Inflammatory macrophage treated with lipopolysaccharide for 1 hour (primary cell): ENCODE measurements at places on chromosomes 12 and 14.
A peak's percentile ranks its signal among the peaks of the same experiment; 100 is the strongest.

GRCh38 chr12:54136844-54137580, 51.8 kb downstream of the SMUG1 start:
- DNase-seq, result no peak

- no peak for DNase-seq
Measured at GRCh38 chr12:76290963-76291859, 57.0 kb downstream of the BBS10 start.

- no peak for DNase-seq
Measured at GRCh38 chr12:56115329-56115728, 1.1 kb upstream of the RPL41 start.

DNA sequence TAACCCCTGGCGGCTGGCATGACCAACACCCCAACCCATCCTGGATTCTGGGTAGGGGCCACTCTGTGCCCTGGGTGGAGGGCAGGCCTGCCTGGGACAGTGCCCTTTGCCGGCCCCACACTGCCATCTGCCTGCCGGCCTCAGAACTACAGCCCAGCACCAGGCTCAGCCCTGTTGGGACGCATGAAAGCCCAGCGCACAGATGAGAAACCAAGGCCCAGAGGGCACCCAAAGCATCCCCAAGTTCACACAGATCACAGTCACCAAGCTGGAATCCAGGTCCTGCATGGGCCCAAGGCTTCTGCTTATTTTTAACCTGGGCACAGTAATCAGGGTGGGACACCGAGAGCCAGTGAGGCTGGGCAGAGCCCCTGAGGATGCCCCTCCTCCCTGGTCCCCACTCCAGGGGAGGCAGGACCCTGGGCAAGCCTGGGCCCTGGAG, 26.2 kb downstream of the RFLNA start:
- peak; percentile 22 for DNase-seq

DNA sequence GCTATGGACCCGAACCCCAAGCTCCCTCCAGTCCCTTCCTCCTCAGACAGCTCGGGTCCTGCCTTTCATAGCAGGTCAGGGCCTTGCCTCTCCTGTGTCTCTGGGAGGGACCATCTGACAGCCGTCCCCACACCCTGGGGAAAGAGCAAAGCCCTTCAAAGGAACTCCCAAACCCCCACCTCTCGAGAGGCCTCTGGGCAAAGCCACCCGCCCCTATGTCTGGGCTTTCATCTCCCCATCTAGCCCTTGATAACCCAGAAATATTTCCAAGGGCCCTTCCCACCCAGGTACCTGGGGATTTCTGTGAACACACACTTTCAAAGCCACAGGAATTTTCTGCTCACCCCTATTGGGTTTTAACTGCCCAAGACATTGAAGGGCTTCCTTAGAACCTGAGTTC, 32.1 kb downstream of the SNRNP35 start:
- DNase-seq, result no peak

DNA sequence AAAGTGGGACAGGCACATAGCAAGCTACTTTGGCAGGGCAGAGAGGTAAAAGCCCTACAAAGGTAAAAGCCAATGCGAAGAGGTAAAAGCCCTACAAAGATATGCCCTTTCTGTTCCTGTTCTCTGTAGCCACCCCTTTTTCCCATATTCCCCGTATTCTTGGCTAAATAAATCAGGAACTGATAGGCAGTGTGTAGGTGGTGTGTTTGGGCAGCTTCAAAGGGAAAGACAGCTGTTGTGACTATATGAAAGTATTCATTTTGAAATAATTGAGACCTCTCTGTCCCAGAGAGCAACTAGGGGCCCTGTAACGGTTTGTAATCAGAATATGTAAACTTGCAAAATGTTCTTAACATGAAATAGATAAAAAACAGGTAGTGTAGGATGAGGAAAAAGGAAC, 11.3 kb upstream of the SLC41A2 start:
- DNase-seq, result peak; percentile 30

GRCh38 chr12:60052483-60052882, 456.7 kb downstream of the SLC16A7 start:
- DNase-seq, result no peak

GRCh38 chr14:99968191-99968920, 96.9 kb upstream of the EVL start:
- DNase-seq, result no peak

GRCh38 chr12:116582610-116583009, 23.4 kb downstream of the MAP1LC3B2 start:
- no peak for DNase-seq

DNA sequence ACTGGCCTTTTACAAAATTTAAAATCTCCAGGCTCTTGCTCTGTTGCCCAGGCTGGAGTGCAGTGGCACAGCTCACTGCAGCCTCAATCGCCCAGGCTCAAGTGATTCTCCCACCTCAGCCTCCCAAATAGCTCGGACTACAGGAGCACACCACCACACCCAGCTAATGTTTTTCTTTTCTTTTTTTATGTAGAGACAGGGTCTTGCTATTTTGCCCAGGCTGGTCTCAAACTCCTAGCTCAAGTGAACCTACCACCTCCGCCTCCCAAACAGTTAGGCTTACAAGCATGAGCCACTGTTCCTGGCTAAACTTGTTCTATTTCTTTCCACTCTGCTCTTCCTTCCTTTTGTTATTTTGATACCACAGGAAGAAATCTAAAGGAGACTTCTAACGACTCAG, 15.2 kb downstream of the SYNJ2BP start:
- no peak for DNase-seq

GRCh38 chr12:47360093-47360480, 280.3 kb upstream of the AMIGO2 start:
- DNase-seq, result no peak

DNA sequence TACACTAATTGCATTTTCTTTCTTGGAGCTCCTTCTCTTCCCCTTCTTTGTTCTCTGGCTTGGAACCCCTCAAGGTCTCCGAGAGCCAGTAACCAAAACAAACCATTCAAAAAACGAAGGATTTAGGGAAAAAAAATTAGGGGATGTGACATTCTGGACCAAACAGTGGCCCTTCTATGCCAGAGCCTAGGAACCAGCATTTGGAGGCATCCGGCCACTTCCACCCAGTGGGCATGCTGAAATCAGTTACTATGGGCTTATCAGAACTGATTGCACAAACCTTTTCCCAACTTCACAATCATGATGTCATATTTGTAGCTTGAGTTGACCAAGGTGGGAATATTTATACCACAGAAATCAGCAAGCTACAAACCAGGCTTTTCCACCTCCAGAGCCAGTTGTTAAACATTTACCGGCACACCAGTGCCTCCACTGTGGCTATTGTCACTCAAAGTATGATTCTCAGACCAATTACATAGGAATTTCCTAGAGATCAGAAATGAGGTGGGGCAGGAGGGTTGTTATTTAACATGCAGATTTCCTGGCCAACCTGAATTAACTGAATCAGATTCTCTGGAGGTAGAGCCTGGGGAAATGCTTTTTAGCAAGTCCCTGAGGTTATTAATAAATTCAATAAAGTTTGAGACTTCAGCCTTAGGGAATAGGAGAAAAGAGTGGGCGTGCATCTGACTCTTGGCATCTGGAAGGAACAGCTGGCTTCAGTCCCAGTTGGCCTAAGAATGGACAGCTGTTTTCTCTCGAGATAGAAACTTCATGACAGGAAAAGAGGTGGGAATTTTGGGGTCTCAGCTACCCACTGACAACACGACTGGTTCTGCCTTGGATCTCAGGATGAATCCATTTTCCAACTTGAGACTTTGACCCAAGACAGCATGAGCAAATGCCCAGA, 273.9 kb downstream of the ZFP36L1 start:
- DNase-seq, result peak; percentile 15

DNA sequence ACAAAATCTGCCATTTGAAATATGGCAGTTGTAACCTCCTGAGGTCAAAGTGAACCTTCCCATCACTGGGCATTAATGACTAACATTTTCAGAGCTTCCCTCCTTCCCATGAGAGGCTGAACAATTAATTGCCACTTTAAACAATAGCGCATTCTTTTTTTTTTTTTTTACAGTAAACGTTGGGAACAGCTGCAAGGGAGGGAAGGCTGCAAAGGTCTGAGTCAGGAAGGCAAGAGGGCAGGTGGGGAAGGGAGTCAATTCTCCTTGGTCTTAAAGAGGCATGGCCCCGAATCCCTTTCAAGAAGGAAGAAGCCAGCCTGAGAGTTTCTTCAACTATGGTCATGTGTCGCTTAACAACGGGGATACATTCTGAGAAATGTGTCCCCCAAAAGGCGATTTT, 41.0 kb upstream of the PLEKHG3 start:
- DNase-seq, result no peak

GRCh38 chr12:100460702-100461101, 13.0 kb upstream of the NR1H4 start:
- no peak for DNase-seq

- no peak for DNase-seq
Measured at GRCh38 chr12:49365542-49365941, 1.7 kb upstream of the SPATS2 start.

DNA sequence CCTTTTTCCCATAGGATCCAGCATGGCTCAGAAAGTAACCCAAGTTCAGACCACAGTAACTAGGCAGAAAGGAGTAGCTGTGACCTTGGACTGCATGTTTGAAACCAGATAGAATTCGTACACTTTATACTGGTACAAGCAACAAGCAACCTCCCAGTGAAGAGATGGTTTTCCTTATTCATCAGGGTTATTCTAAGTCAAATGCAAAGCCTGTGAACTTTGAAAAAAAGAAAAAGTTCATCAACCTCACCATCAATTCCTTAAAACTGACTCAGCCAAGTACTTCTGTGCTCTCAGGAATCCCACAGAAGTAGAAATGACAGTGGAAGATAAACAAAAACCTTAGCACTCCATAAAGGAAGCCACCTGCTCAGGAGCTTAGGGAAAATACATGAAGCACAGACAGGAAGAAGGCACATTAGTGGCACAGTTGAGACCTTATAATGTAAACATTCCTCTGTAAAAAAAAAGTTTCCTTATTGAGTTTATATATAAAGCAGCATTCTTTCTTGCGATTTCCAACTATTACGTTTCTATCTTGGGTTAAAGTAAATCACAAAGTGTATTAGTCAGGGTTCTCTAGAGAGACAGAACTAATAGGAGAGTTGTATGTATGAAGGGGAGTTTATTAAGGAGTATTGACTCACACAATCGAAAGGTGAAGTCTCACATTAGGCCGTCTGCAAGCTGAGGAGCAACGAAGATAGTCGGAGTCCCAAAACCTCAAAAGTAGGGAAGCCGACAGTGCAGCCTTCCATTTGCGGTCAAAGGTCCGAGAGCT, 398.4 kb downstream of the DAD1 start:
- no peak for DNase-seq

DNA sequence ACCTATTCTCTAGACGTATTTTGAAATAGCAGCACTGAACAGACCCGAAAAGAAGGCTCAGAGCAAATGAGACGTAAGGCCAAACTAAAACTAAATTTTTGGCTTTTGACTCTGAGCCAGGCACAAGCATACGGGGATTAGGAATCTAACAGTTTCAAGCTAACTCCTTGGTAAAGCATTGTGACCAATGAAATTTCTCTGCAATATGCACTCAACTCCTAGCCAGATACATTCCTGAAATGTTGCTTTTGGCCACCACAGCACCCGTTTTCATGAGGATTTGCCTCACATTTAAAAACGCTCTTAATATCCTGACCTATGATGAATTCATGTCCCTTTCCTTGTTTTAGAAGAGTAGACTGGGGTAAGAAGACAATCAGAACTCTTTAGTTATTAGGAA, 53.1 kb upstream of the NPFF start:
- no peak for DNase-seq

GRCh38 chr12:103994235-103994634, 28.6 kb downstream of the TDG start:
- DNase-seq, result no peak

DNA sequence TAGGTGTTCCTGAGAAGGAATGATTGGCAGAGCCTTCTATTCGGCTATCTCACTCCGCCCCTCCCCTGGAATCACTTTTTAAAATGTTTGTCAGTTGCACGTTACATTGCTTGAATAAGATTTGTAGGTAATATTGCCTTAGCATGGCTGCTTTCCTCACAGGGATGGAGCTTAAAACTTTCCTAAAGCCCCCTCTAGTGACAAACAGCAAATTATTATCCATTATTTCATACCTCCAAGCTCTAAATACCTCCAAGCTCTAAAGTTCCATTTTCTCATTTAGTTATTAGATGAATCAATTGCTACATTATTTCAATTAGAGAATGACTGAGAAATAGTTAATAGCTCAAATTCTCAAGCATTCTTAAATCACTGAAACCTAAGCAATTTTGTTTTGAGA, 5.1 kb upstream of the SPATA7 start:
- DNase-seq, result no peak

GRCh38 chr14:33114331-33114730, 175.7 kb downstream of the NPAS3 start:
- DNase-seq, result no peak

DNA sequence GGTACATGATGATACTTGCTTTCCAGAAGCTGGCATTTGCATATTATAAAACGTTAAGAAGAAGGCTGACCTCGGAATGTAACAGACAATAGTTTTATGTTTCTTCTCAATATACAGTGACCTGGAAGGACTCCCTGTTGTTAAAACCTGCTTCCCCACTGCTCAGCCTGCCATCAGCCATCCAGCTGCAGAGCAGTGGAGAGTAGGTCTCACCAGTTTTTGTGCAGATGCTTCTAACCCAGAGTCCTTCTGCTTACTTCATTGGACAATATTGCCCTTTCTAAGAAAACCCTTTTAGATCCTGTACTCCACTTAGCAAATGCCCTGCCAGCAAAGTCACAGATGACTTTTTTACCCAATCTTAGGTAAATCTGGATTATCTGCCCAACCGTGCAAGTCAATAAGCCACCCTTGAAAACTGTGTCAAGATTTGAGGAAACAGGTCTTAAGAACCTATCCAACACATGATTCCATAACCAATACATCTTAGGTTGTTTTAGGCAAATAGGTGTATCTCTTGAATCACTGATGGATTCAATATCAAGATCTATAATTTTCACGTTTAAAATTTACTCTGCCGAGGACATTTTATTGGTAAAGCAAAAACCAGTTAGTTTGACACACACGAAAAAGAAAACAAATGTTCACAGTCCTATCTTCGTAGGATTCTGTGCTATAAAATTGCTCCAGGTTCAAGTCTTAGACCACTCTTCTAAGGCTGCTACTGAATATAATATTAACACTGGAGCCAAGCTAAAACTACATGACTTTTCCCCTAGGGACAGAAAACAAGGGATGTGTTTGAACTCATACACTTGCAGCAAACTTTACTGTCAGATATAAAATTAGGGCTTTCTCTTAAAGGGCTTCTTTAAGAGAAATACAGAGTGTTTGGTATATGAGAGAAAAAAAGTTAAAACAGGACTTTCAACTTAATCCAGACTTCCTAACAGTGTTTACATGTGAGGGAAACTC, 5.7 kb downstream of the PHLDA1 start:
- no peak for DNase-seq

GRCh38 chr14:35385042-35385839, 19.3 kb downstream of the NFKBIA start:
- no peak for DNase-seq

GRCh38 chr12:24049728-24050127, 100.3 kb upstream of the SOX5 start:
- no peak for DNase-seq

- DNase-seq, result peak; percentile 82
Measured at GRCh38 chr12:9032202-9032964, 43.0 kb downstream of the KLRG1 start.

- DNase-seq, result no peak
Measured at GRCh38 chr12:16531621-16532020, 74.3 kb downstream of the LMO3 start.

- no peak for DNase-seq
Measured at GRCh38 chr12:50572760-50573159, 68.0 kb downstream of the DIP2B start.

- no peak for DNase-seq
Measured at GRCh38 chr14:58216544-58216943, 16.6 kb downstream of the ACTR10 start.

- DNase-seq, result no peak
Measured at GRCh38 chr12:109962398-109962797, 33.8 kb downstream of the GIT2 start.
